ENCODE measurements at places on chromosomes 12 and 14. TPM values are rescaled to one million over a fixed set of nuclear protein-coding genes. Genes with fewer than 3 reads are reported as not detected.

DNA sequence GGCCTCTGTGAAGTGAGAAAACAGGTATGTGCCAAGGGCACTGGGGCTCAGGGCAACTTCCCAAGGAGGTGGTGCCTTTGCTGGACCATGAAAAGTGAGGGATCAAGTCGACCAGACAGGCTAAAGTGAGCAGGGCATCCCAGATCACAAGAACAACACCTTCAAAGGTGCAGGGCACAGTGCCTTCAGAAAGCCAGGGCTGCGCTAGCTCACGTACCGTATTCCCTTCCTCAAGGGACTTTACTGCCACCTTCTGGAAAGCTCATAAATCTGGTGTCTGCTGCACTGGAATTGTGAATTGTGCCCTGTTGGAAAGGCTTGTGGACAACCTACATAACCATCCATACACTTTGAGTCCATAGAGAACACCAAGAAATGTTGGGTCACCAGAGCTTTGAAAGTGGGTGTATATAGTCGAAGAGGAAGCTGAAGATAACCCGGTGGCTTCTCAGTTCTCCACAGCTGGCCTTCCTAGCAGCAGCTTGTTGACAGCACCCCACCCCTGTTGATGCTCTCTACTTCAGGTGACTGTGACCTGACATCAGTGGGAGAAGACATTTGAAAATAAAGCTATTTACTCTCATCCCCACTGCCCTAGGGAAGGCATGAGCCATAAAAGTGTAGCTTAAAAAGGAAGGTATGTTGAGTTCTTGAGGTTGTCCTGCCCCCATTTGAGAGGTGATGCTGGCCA is 24.5 kb downstream of the FIGNL2 start:
- no peak for DNase-seq
- H3K27me3 ChIP-seq: no peaks in the 10 kb centered on the region
- H3K36me3 ChIP-seq: no peaks in the 10 kb centered on the region
- peaks cover 9% of the 10 kb centered on the region for H3K4me1 ChIP-seq
- no peak overlapping the region for H3K4me3 ChIP-seq

GRCh38 chr12:24909667-24910066 is 39.2 kb downstream of the BCAT1 start:
- H3K4me1 ChIP-seq: no peaks in the 10 kb centered on the region
- H3K27ac ChIP-seq: no peak overlapping the region
- DNase-seq: peak; percentile 76
- no peak overlapping the region for H3K4me3 ChIP-seq
- no peaks in the 10 kb centered on the region for H3K27me3 ChIP-seq

- peaks cover 12% of the 10 kb centered on the region for H3K36me3 ChIP-seq
- H3K4me1 ChIP-seq: peaks cover 100% of the 10 kb centered on the region
- no peak overlapping the region for H3K4me3 ChIP-seq
- no peak for DNase-seq
Measured at GRCh38 chr14:105483300-105484068, 3.2 kb upstream of the CRIP1 start.

- H3K4me1 ChIP-seq: no peaks in the 10 kb centered on the region
- no peak overlapping the region for H3K4me3 ChIP-seq
- no peak for DNase-seq
- H3K27me3 ChIP-seq: no peaks in the 10 kb centered on the region
Measured at GRCh38 chr12:89883630-89884389, 175.2 kb upstream of the ATP2B1 start.

GRCh38 chr14:78091361-78091760 is 78.8 kb upstream of the NRXN3 start:
- no peak overlapping the region for H3K4me3 ChIP-seq
- peak; percentile 34 for DNase-seq
- no peak overlapping the region for H3K27ac ChIP-seq
- no peaks in the 10 kb centered on the region for H3K4me1 ChIP-seq
- H3K36me3 ChIP-seq: no peaks in the 10 kb centered on the region

- H3K27me3 ChIP-seq: no peaks in the 10 kb centered on the region
- H3K4me3 ChIP-seq: no peak overlapping the region
- DNase-seq: no peak
- H3K27ac ChIP-seq: no peak overlapping the region
- H3K4me1 ChIP-seq: no peaks in the 10 kb centered on the region
- H3K36me3 ChIP-seq: no peaks in the 10 kb centered on the region
Measured at GRCh38 chr14:71703477-71703876, 228.8 kb upstream of the RGS6 start.

- H3K27me3 ChIP-seq: no peaks in the 10 kb centered on the region
- no peak for DNase-seq
- H3K4me3 ChIP-seq: no peak overlapping the region
Measured at GRCh38 chr12:130671556-130671955, 44.5 kb downstream of the RIMBP2 start.

- H3K4me3 ChIP-seq: no peak overlapping the region
- peak; percentile 79 for DNase-seq
- peak overlapping the region; percentile 82 for H3K27ac ChIP-seq
- H3K36me3 ChIP-seq: no peaks in the 10 kb centered on the region
Measured at GRCh38 chr14:61477712-61478462, 156.5 kb downstream of the PRKCH start.

DNA sequence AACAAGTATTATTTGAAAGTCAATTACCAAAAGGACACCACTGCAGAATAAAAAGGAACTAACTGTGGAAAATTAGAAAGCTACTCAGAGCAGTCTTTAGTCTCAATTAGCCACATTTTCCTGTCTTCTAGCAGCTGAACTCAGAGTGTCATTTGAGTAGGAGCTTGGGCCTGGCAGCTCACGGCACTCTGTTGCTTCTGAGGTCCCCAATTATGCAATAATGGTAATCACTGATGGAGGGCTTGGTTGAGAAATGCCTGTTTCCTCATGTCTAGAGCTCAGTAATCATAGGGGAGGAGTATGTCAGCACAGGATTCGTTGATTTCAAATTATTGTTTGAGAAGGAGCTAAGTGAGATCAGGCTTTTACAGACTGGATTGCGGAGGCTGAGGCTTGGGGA is 108.6 kb downstream of the VRK1 start:
- no peaks in the 10 kb centered on the region for H3K36me3 ChIP-seq
- H3K4me1 ChIP-seq: no peaks in the 10 kb centered on the region
- H3K27me3 ChIP-seq: no peaks in the 10 kb centered on the region
- H3K27ac ChIP-seq: no peak overlapping the region
- DNase-seq: no peak

GRCh38 chr12:62717643-62718042 is 217.3 kb downstream of the PPM1H start:
- no peak for DNase-seq
- no peaks in the 10 kb centered on the region for H3K36me3 ChIP-seq
- no peaks in the 10 kb centered on the region for H3K27me3 ChIP-seq
- no peak overlapping the region for H3K4me3 ChIP-seq

DNA sequence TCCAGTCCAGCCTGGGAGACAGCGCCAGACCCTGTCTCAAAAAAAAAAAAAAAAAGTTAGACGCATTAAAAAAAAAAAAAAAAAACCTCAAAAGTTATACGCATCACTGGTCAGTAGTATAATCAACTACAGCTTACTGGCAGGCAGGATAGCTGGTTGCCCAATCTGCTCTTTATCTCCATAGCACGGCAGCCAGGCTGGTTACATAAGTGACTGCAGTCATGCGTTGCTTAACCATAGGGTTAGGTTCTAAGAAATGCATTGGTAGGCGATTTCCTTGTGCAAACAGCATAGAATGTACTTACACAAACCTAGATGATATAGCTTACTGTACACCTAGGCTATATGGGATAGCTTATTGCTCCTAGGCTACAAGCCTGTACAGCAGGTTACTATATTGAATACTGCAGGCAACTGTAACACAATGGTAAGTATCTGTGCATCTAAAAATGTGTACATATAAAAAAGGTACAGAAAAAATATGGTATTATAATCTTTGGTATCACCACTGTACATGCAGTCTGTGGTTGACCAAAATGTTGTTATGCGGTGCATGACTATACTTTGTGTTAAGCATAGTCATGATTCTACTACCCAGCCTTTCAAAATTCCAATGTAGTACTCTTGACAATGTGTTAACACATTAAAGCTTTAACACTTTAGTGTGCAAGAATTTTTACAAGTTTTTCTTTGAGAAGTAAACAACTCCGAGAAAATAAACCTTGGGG is 8.1 kb downstream of the L2HGDH start:
- no peak for DNase-seq
- H3K36me3 ChIP-seq: no peaks in the 10 kb centered on the region
- no peaks in the 10 kb centered on the region for H3K4me1 ChIP-seq
- no peak overlapping the region for H3K27ac ChIP-seq
- H3K4me3 ChIP-seq: no peak overlapping the region

DNA sequence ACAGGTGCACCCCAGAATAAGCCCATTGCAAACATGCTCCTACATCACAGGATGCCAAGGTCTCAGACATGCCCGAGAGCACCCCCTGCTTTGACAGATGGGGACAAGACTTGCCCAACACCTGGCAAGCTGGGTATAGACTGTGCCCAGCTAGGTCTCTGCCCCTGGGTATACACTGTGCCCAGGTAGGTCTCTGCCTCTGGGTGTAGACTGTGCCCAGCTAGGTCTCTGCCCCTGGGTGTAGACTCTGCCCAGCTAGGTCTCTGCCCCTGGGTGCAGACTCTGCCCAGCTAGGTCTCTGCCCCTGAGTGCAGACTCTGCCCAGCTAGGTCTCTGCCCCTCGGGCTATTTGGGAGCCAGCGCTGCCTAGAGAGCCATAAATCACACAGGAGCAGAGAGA is 85.9 kb downstream of the CCDC88C start:
- H3K27ac ChIP-seq: no peak overlapping the region
- no peaks in the 10 kb centered on the region for H3K27me3 ChIP-seq
- H3K4me3 ChIP-seq: no peak overlapping the region
- no peaks in the 10 kb centered on the region for H3K4me1 ChIP-seq

DNA sequence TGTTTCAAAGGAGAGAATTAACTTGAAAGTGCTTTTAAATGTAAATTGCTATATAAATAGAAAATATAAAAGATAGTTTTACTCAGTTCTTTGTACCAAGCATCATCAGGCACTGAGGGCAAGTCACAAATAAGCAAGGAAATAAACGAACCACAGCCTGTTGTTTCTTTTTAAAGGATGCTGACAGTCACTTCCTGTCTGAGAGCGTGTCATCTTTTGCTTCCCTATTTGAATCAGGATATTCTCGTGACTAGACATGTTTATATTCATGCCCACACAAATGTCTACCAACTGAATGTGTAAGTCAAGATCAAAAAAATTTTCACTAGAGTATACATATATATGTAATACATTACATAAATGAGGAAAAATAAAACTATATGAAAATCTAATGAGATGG is 31.4 kb upstream of the SLC2A13 start:
- H3K27me3 ChIP-seq: no peaks in the 10 kb centered on the region
- H3K4me3 ChIP-seq: no peak overlapping the region
- no peaks in the 10 kb centered on the region for H3K36me3 ChIP-seq
- H3K4me1 ChIP-seq: no peaks in the 10 kb centered on the region

CELA1 gene
- not detected for total RNA-seq

SMCO3 gene
- 0.33 TPM for total RNA-seq

PPM1H gene
- total RNA-seq: 5.0 TPM

PSMC6 gene
- total RNA-seq: 60.1 TPM

LRRC43 gene
- total RNA-seq: 0.71 TPM

AQP6 gene
- not detected for total RNA-seq

PLEK2 gene
- total RNA-seq: 1.1 TPM

All from right atrium auricular region (tissue), 2 donors.